ENCODE measurements at places on chromosomes 12 and 14. TPM values are rescaled to one million over a fixed set of nuclear protein-coding genes. Genes with fewer than 3 reads are reported as not detected.

DNA sequence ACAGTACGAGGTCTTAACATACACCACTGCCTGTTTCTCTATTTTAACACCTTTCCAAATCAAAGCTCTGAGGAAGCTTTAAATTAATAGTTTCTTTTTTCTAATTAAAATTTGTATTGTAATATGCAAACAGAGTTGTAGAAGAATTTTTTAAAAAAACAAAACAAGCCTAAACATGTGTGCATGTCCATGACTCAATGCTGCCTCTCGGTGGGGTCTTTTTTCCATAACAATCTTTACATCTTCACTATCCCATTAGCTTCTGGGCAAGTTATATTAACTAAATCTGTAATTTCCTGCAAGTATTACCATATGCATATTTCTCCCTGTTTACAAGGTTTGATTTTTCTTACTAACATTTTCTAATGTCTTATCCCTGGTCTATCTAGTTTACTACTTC, 143.9 kb upstream of the NAV3 start:
- no peak for DNase-seq

DNA sequence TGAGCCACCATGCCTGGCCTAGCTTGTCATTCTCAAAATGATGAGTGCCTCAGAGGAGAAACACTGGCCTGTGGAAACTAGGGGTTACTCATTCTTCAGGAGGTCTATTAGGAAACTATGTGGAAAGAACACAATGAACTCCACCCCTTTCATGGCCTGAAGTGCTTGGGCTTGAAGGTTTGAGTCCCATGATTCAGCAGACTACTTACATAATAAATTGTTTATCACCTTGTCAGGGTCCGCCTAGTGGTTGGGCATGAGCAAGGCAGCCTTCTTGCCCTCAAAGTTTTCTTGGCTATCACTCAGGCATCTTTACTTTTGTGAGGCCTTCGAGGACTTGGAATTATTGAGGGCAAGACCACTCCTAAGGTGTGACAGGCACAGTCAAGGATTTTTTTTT, 251.2 kb downstream of the ACSS3 start:
- DNase-seq: peak; percentile 51

DNA sequence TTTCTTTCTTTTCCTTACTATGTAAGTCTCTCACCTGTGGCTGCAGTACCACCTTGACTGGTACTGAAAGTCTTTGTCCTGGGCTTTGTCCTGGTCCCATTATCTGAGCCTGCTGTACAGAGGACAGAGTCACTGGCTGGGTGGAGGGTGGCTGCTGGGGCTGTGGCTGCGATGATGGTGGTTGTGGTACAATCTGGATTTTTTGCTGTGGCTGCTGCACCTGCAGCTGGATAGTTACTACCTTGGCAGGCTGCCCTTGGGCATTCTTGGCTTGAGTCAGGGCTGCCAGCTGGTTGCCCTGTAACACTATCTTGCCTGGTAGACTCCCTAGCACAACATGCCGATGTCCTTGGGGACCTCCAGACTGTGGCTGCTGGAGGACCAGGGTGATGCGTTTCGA, 27.0 kb downstream of the CHD8 start:
- no peak for DNase-seq

- peak; percentile 54 for DNase-seq
Measured at GRCh38 chr14:69059658-69060623, 80.8 kb upstream of the ACTN1 start.

- peak; percentile 15 for DNase-seq
Measured at GRCh38 chr12:90974286-90974685, 19.3 kb upstream of the CCER1 start.

DNA sequence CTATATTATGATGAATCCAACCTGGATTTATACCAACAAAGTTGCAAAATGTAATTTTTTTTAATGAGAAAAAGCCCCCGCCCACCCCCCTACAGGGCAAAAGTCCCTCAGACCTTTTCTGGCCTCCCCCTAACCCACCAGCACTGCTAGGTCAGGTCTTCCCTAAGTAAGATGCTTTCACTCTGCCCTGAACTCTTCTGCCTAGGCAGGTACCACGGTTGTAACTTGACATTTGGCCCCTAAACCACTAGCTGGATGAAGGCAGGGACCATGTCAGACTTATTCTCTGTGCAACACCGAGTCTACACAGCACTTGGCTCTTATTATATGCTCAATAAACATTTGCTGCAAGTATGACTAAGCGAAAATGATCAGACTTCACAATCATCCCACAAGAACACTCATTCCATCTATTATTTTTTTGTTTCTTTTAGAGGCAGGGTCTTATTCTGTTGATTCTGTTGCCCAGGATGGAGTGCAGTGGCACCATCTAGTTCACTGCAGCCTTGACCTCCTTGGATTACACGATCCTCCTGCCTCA, 63.2 kb downstream of the SPRING1 start:
- DNase-seq: no peak

- no peak for DNase-seq
Measured at GRCh38 chr12:52127683-52128450, 48.4 kb downstream of the SMIM41 start.

- no peak for DNase-seq
Measured at GRCh38 chr14:42391146-42391834, 784.6 kb downstream of the LRFN5 start.

- DNase-seq: no peak
Measured at GRCh38 chr14:28577711-28578131, 188.9 kb upstream of the FOXG1 start.

DNA sequence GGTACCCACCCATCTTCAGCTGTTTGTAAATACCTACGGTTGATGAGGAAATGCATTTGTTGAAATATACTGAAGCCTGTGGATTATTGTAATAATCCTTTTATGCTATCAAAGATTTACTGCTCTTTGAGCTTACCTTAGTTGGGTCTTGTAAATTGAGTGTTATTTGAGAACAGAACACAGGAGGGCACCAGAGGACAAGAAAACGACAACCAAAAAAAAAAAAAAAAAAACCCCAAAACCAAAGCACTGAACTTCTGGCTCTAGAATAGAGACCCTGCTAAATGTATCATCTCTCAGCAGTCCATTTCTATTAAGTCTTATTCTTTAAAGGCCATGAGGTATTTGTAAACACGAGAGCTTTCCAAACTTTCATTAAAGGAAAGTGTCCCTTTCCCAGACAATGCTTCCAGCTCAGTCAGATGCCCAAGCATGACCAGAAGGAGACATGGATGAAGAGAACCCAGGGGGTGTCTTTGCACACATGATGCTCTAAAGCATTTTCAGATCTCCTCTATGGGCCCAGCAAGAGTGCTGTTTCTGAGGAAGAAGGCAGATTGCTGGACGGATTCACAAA, 763.9 kb downstream of the NRXN3 start:
- DNase-seq: peak; percentile 38

DNA sequence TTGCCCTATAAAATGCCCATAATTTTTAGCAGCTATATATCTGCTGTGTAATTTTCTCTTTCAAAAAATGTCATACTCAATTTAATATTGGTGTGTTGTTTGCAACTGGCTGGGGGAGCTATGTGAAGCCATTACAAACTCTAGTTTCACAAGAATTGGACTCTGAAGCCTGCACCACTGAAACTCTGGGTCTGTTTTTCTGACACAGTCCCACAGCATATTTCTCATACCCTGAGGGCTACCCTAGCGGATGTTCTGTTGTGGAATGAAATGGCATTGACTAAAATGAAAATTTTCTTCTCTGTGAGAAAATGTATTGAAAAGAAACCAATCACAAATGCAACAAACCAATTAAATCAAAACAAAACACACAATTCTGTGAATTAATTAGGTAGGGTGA, 284.6 kb upstream of the NPAS3 start:
- DNase-seq: no peak

GRCh38 chr12:96237465-96238077, 43.4 kb downstream of the ELK3 start:
- DNase-seq: peak; percentile 87

DNA sequence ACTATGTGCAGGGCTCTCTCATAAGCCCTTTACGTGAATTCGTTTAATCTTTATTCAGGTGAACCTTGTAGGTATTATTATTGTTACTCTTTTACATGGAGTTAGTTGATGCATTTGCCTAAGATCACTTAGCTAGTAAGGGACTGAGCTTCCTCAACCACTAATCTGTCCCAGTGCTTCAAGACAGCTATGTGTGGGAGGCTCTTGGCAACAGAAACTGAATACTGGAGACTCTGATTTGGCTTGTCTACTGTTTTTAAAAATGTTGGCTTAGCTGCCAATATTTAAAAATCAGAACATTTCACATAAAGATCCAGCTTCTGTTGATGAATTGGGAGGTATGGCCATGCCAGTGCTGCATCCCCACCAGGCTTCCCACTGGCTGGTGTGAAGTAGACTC, 6.8 kb downstream of the KNTC1 start:
- DNase-seq: no peak

CDCA4 gene
- 43.6 TPM for total RNA-seq

TMEM63C gene
- 0.17 TPM for total RNA-seq

STAC3 gene
- 1.2 TPM for total RNA-seq

CLEC6A gene
- total RNA-seq: 0.20 TPM

KLRF2 gene
- not detected for total RNA-seq

COCH gene
- 27.1 TPM for total RNA-seq

LBHD2 gene
- not detected for total RNA-seq

EFS gene
- total RNA-seq: 0.17 TPM
